ENCODE measurements at places on chromosomes 11 and 22.

DNA sequence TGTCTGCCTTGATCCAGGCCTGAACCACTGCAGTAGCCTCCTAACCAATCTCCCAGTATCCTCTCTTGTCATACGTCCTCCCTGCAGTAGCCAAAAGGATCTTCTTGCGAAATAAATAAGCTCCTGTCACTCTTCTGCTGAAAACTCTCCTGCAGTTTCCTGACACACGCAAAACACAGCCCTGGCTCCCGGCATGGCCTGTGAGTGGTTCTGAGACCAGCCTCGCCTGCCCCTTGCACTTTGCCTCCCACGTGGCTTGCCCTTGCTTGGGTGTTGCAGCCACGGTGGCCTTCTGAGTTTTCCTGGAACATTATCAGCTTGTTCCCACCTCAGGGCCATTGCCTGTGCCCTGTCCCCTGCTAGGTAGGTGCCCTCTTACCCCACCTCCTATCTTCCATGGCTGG lies 7.2 kb downstream of the ZC3H7B start:
- no peak for DNase-seq

GRCh38 chr11:88415495-88415894 lies 78.0 kb upstream of the CTSC start:
- no peak for DNase-seq

DNA sequence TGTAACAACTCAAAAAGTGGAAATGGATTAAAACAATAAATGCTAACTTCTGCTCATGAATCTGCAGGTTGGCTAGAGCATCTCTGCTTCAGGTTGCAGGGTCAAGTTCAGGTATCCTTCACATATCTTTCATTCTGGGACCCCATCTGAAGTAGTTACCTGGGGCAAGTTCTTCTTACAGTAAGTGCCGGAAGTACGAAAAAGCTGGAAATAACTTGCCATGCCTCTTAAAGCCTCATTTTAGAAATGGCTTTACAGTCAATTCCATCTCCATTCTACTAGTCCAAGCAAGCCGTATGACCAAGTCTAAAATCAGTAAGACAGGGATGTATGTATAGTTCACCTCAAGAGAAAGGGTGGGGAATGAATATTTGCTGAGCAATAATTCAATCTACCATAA lies 93.7 kb downstream of the FCHSD2 start:
- no peak for DNase-seq

DNA sequence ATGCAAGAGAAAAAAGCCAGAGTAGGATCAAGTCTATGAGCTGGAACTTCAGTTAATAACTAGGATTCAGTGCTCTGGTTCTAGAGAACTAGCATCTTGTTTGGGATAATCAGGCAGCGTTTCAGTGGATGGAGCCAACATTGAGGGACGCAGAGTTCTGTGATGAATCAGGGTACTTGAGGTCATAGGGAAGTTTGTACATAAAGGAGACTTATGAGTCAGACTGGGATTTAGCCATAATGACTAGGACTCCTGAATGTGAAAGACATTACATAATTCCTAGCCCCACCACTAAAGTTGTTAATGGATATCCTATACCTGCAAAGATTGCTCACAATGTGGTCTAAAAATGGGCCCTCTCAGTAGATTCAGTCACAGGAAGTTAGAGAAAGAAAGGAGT lies 6.8 kb downstream of the SLN start:
- DNase-seq, result no peak

- DNase-seq, result no peak
Observed at GRCh38 chr11:106998116-106998915, 20.0 kb downstream of the GUCY1A2 start.

DNA sequence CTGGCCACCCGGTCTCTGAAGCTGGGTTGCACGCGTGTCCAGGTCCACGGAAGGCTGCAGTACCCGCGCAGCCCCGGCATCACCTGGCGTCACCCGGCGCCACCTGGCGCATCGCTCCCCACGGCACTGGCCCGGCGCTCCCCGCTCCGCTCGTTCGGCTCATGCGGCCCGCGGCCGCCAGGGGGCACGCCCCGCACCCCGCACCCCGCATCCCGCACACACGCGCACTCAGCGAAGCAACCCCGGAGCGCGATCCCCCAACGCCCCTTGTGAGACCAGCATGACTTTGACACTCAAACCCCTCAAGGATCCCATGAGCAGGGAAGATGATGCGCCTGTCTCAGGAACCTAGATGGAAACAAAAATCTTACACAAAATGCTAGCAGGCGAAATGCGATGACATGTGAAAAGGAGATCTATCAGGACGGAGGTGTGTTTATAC lies 11.9 kb downstream of the B3GNT6 start:
- DNase-seq, result peak; percentile 85

DNA sequence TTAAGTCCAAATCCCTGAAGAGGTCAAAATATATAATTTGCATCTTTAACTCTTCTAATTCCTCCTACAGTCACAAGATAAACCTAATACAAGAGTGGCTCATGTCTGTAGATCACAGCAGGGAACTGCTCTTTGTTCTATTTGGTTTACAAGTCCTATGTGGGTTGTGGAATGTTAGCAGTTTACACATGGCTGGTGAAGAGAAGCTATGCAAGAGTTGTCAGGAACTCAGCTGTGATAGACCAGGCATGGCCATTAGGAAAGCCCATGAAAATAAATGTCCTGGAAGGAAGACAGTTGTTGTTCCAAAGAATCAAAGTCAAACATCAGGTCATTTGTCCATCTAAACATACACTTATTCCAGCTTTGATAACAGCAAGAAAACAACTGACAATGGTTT lies 312.4 kb upstream of the PITPNB start:
- DNase-seq, result no peak
